ENCODE measurements at places on chromosomes 5 and 9.

GRCh38 chr9:71514344-71514975 lies 253.9 kb downstream of the CEMIP2 start:
- DNase-seq = no peak

GRCh38 chr5:179219661-179220620 lies 125.3 kb downstream of the ADAMTS2 start:
- DNase-seq = no peak

GRCh38 chr5:172503925-172504700 lies 49.8 kb upstream of the SH3PXD2B start:
- DNase-seq = no peak

GRCh38 chr9:3401221-3401954 lies 124.4 kb downstream of the RFX3 start:
- no peak for DNase-seq

DNA sequence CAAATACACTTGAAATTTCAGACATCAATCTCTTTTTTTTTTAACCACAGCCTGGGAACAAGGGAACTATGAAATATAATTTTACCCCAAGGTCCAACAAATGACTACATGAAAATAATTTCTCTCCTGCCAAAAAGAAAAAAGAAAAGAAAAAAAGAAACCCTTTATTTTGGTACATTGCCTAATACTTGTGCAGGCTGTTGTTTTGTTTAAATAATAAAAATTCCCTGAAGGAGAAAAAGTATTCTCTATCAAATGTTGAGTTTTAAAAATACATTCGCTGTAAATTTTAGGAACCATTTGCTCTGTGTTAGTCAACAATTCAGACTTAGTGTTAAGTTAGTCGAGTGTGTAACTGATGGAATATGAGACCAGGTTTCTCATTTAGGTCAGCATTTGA lies 155.4 kb downstream of the PRDM6 start:
- no peak for DNase-seq

DNA sequence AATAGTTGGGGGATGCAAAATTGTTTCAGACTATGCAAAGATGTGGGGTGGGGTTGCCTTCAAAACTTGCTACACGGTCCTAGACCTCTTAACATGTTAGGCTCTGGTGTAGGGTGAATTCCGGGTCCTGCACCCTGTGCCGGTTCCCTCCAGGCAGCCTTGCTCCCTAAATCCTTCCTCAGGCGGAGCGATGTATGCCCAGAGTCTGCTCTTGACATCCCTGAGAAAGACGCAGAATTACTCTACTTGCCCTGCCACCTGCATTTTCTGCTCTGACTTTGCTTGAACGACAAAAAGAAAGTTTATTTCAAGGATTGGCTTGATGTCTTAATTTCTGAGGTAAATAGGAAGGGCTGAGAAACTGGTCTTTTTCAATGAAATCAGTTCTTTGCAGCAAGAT lies 691 bp downstream of the THBS4 start:
- DNase-seq = no peak

- no peak for DNase-seq
Measured at GRCh38 chr5:152811988-152812387, 406.9 kb upstream of the NMUR2 start.

GRCh38 chr5:152247850-152248385 lies 157.2 kb downstream of the NMUR2 start:
- no peak for DNase-seq

DNA sequence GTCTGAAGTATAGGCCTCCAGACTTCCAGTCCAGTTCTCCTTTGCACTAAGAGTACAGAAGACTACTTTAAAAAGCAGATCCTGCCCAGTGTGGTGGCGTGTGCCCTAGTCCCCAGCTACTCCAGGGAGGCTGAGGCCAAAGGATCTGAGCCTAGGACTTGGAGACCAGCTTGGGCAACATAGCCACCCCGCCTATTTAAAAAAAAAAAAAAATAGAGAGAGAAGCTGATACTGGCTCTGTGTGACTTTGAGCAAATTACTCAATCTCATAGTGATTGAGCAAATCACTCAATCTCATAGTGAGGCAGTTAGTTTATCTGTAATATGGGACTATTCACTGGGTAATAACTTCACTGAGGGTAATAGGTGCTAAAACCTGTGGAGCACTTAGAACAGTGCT lies 43.6 kb upstream of the KDM4C start:
- DNase-seq = no peak

All from T-helper 2 cell treated with Interferon-gamma antibody and Interleukin-4, amounts not matched to agents 5 μg/mL and 100 μg/mL, for 36 hours (primary cell).